Progenitor cell of endocrine pancreas (in vitro differentiated cells): ENCODE measurements at places on chromosomes 3 and 15.

DNA sequence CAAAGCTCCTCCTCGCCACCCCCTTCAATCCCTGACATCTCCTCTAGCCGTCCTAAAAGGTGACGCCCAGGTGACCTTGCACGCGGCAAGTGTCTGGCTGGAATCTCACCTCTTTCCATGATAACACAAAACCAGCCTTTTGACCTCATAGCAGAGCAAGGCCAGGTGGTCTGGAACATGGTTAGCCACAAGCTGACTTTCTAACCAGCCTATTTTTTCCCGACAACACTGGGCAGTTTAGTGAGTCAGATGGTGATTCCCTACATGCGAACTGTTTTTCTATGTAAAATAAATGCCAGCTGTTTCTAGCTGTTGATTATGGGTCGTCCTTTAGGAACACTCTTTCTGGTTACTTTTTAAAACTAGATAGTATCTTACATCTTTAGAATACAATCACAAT is 243.0 kb downstream of the CD47 start:
- no peak for DNase-seq

DNA sequence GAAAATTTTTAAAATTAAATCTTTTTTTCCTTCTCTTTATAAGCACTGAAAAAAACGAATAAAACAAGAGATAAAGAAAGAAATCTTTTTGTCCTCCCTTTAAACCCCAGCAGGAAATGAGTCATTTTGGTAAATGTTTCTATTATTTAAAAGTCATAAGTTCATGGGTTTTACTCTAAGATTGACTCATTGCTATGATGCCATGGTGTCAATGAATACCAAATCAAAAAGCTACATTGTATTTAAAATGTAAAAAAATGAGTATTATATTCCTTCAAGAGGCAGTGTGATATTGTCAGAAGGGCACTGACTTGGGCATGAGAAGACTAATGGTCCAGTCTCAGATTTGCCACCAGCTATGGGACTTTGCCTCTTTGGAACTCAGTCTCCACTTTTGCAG is 303.4 kb upstream of the DNAJC19 start:
- no peak for DNase-seq

GRCh38 chr3:120182613-120183511 is 88.6 kb upstream of the GSK3B start:
- no peak for DNase-seq

GRCh38 chr15:66761726-66762595 is 59.9 kb downstream of the SMAD6 start:
- DNase-seq, result no peak
